Hepatocyte (in vitro differentiated cells): ENCODE measurements at places on chromosomes 2 and 18. TPM values are rescaled to one million over a fixed set of nuclear protein-coding genes. Genes with fewer than 3 reads are reported as not detected.

Gene SLC40A1
- polyA plus RNA-seq, result 153 and 186 TPM in 2 replicates

Gene CD8A
- polyA plus RNA-seq, result 0.21 TPM in 1 of 2 replicates, not detected in the other

Gene CXCR1
- not detected in 2 replicates for polyA plus RNA-seq

- peak; percentile 50 for DNase-seq
- H3K27ac ChIP-seq, result no peak overlapping the region
- H3K36me3 ChIP-seq, result no peaks in the 10 kb centered on the region
- H3K27me3 ChIP-seq, result no peaks in the 10 kb centered on the region
- H3K4me1 ChIP-seq, result peaks cover 11% of the 10 kb centered on the region
- H3K4me3 ChIP-seq, result no peak overlapping the region
Measured at GRCh38 chr2:176814740-176815367, 397.7 kb upstream of the HNRNPA3 start.

GRCh38 chr2:146312899-146313298 is 1531.9 kb upstream of the ACVR2A start:
- H3K27me3 ChIP-seq, result no peaks in the 10 kb centered on the region
- H3K4me1 ChIP-seq, result no peaks in the 10 kb centered on the region
- no peak overlapping the region for H3K4me3 ChIP-seq
- H3K27ac ChIP-seq, result no peak overlapping the region
- no peaks in the 10 kb centered on the region for H3K36me3 ChIP-seq

- H3K4me3 ChIP-seq, result no peak overlapping the region
- peak overlapping the region; percentile 80 for H3K27ac ChIP-seq
- H3K36me3 ChIP-seq, result no peaks in the 10 kb centered on the region
Measured at GRCh38 chr2:23594460-23594825, 209.5 kb downstream of the KLHL29 start.

DNA sequence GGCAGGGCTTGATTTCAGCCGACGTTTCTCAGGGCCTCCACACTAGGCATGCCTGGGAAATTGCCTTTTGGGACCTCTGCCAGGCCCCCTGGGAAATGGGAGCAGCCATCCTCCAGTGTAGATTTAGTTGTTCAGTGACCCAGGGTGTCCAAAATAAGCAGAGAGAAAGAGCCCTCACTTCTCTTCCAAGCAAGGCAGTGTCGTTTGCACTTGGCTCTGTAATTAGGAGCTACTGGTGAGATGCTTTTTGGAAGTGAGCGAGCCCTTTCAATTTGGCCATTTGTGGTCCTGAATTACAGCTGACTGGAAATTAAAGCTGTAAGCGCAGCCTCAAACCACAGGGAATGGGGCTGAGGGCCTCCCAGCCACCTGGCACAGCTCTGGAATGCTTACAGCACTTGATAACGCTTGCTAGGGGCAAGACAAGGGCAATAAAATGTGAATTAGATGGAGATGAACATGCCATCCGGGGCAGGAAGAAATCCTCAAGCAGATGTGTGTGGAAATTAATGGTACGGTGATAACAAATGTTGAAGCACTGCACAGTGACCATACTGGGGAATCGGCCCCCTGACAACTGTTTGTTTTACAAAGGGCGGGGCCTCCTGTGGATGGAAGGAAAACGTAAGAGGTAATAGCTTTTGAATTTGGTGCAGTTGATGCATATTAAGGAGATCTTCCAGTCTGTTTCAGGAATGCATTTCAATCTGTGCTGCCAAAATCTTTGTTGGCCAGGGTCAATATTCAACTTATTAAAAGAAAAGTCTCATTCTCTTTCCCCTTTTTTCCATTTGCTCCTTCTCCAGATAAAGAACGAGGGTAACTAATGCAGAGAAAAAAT is 173.1 kb downstream of the UXS1 start:
- peak overlapping the region; percentile 11 for H3K27ac ChIP-seq
- DNase-seq, result no peak
- H3K27me3 ChIP-seq, result no peaks in the 10 kb centered on the region
- peaks cover 12% of the 10 kb centered on the region for H3K4me1 ChIP-seq
